ENCODE measurements at places on chromosomes 7 and 10.

DNA sequence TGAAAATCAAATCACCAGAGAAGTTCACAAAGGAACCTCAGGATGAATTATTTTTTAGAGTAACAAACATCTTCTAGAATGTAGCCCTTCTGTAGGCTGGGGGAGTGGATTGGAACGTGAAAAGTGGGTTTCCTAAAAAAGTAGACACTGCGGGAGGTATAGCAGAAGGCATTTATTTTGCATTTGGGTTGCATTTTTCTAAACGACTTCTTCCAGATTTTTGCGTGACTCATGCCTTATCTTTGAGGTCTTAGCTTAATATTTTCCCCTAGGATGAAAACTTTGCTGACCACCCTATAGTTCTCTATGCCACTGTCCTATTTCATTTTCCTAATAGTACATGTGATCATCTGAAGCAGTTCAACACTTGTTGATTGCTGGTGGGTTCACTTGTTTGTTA, 112.7 kb upstream of the JCAD start:
- no peak for DNase-seq

- no peak for DNase-seq
Observed at GRCh38 chr7:28623105-28623730, 210.9 kb downstream of the CREB5 start.

GRCh38 chr10:58967551-58968388, 208.7 kb upstream of the PHYHIPL start:
- no peak for DNase-seq

GRCh38 chr7:155590215-155591018, 44.1 kb upstream of the CNPY1 start:
- no peak for DNase-seq

DNA sequence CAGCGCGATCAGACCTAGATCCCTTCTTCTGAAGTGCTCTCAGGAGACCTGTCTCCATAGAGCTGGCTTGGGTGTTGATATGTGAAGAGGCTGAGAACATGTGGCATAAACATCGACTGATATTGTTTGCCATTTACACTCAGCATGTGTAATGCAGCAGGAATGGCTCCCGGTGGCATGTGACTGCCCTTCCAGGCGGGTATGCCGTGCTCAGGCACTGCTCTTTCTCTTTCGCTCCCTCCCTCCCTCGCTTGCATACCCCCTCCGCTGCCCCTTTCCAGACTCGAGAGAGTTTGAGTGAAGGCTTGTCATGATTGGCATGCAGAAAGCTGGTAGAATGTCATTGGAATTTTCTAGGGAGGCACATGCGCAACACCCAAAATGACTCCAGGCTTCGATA, 107.3 kb upstream of the PDCD4 start:
- no peak for DNase-seq

GRCh38 chr10:97277551-97277950, 14.9 kb downstream of the ARHGAP19 start:
- no peak for DNase-seq

- DNase-seq = no peak
Observed at GRCh38 chr7:143239813-143240212, 18.0 kb downstream of the TAS2R40 start.

GRCh38 chr7:5443678-5444077, 20.0 kb upstream of the TNRC18 start:
- no peak for DNase-seq

DNA sequence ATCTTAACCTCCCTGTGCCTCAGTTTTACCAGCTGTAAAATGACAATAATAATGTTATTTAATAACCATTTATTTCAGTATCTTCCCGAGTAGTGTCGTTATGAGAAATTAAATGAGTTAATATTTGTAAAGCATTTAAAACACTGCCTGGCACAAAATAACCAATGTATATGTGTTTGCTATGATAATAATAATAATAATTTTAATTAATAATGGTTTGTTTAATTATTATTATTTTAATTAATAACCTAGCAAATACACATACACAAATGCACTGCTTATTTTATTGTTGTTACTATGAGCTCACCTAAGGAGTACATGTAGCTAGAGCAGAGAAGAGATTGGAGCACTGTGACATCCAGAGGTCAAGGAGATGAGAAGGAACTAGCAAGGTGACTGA, 18.2 kb upstream of the GPNMB start:
- no peak for DNase-seq

- no peak for DNase-seq
Observed at GRCh38 chr10:99555825-99556523, 23.2 kb downstream of the NKX2-3 start.

- DNase-seq = no peak
Observed at GRCh38 chr7:87452279-87452678, 23.2 kb downstream of the ABCB4 start.

DNA sequence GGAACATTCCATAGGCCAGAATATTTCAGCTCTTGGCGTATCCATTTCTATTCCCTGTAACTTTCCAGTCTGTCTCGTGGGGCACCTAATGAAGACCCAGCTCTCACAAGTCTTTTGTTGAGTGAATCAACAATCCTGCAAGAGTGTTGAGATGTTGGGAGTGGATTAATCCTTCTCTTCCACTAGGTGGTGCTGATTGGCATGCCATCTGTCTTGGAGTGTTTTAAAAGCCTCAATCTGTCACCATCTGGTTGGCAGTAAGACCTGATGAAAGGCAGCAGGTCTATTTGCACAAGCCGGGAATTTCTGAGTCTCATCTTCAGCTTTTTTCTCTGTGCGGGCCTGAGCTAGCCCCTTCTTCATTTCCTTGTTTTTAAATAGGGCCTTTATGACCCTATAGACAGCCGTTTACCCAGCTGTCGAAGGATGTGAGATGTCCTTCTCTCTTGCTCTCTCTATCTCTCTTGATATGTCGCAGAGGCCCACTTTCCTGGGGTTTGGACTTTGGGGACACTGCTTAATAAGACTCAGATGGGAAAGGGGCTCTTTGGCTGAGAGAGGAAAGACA, 180.5 kb downstream of the ZNF365 start:
- no peak for DNase-seq

DNA sequence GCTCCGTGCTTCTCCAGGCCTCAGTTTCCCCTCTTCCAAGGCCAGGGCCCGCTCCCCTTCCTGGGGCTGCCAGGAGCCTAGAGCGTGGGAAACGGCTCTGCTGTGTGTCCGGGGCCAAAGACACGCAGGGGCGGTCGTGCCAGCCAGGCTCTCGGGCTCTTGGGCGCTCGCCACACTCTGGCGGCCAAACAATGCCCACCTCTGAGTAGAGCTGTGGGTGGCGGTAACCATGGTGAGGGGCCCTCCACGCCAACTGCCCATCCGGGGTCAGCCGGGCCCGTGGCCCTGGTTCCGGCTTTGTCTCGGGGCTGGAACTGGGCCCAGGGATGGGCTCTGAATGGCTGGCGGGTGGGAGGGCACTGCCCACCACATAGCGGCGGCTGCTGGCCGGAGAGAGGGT, 16.0 kb downstream of the GRIFIN start:
- no peak for DNase-seq

DNA sequence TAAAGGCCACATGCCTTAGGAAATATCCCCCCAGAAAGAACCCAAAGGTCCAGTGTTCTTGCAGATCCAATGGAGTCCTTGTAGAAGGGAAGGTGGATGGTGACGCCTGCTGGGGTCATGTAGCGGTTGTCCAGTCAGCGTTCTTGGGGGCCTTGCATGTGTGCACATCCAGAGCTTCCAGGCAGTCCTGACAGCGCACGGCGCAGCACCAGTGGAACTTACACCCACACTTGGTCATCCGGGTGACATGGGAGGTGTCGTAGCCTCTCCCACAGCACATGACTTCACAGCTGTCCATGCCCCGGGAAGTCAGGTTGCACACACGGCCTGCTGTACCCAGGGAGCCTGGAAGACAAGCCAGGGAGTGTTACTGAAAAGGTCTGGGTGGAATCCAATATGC, 44.8 kb downstream of the WNT2 start:
- no peak for DNase-seq

DNA sequence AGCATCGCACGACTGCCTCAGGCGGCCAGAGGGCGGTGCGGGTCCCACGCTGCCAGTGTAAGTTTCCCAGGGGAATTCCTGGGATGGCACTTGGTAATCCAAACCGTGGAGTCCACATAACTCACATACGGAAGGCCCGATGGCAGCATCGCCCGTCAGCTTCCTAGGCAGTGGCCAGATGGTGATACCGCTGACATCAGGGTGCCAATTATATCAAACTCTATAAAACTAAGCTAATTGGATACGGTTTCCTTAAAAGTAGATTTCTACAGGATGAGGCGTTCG, 189.8 kb downstream of the CELF2 start:
- no peak for DNase-seq

DNA sequence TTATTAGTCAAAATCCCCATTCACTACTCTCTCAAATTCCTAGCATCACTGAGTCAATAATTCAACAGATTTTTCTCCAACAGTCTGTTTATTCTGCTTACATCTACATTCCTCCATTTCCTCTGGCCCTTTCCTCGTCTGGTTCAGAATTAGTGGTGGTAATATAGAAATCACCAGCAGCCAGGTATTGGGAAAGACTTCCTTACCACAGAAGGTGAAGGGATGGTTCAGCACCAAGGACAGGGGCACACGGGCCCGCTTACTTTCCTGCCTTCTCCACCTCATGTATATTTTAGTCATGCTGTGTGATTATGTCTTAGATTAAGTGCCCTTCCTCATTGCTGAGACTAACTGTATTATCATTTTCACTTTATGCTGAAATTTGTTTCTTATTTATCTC, 70.4 kb upstream of the APBB1IP start:
- no peak for DNase-seq

- DNase-seq = no peak
Observed at GRCh38 chr10:80253266-80253962, 36.0 kb downstream of the MAT1A start.

GRCh38 chr7:133869556-133869955, 257.6 kb upstream of the LRGUK start:
- DNase-seq = no peak

GRCh38 chr7:29987811-29988317, 1.7 kb downstream of the SCRN1 start:
- no peak for DNase-seq

- DNase-seq = no peak
Observed at GRCh38 chr10:110137142-110137545, 70.3 kb upstream of the MXI1 start.

DNA sequence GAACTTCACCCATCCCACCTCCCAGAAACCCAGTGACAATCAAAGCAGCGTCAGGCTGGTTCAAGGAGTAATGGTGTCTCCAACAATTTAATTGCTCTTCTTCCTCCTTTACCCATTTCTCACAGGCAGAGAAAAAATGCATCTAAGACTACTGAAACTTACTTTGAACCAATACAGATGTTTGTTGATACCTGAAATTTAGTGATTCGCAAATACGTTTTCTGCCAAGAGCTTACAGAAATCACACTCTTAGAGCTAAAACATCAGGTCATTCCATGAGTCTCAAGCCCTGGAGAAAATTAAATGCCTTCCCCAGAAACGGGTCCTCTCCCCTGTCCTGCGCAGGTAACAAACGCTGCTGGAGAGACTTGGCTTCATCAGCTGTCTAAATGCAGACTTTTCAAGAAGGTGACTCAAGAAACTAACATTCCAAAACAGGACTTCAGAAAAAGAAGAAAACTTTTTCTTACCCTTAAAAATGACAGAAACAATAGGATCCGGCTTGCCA, 443 bp downstream of the MYOF start:
- no peak for DNase-seq

DNA sequence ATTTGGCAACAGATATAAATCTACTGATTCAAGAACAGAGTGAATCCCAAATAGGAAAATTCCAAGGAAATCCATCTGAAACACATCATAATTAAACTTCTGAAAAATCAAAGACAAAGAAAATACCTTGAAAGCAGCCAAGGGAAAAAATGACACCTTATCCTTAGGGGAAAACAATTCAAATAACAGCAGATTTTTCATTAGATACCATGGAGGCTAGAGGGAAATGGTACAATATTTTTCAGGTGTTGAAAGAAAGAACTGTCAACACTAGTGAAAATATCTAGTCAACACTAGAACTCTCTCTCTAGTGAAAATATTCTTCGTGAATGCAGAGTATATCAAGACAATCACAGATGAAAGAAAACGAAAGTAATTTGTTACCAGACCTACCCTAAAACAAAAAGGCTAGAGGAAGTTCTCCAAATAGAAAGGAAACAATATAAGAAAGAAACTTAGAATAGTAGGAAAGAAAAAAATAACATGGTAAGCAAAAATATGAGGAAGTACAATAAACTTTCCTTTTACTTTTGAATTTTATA, 5.7 kb upstream of the FAM241B start:
- no peak for DNase-seq

- no peak for DNase-seq
Observed at GRCh38 chr7:33941418-33941817, 36.1 kb downstream of the BMPER start.

- no peak for DNase-seq
Observed at GRCh38 chr10:62133618-62134017, 135.0 kb downstream of the RTKN2 start.

- no peak for DNase-seq
Observed at GRCh38 chr10:49083261-49083660, 32.1 kb downstream of the VSTM4 start.

- DNase-seq = no peak
Observed at GRCh38 chr10:26857991-26858706, 2.6 kb downstream of the ABI1 start.

DNA sequence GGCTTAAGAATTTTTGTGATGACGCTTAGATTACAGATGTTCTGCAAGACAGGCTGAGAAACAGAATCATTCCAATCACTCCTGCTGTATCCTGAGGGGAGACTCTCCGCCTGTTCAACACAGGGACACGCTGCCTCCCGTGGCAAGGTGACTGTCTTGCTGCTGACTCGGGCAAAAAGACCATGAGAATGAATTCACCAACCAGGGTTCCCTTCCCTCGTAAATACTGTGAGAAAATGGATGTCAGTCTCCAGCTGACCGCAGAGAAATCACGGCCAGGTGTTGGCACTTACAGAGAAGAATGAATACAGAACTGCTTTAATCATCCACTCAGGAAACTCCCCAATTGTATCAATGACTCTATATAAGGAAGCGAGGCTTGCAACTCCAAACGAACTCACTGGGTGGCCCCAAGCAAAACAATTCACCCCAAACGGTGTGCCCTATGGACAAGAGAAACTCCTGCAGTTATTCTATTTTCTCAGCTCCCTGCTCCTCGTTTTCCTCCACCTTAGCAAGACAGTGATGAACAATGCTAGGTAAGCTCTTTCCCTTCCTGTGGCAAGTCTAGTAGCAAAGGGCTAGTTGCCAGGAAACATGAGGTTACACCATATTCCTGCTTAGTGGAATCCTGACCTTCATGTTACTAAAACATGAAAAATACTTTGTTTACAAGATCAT, 22.8 kb downstream of the GNA12 start:
- DNase-seq = no peak

- DNase-seq = no peak
Observed at GRCh38 chr10:75175046-75175445, 35.5 kb upstream of the VDAC2 start.

Data from stimulated activated CD4-positive, alpha-beta T cell treated with anti-CD3 and anti-CD28 coated beads, Interleukin-1b, Interleukin-23, amount 100 ng/mL, for 1 hour (primary cell).